ENCODE measurements at places on chromosomes 7 and 10.
A peak's percentile ranks its signal among the peaks of the same experiment; 100 is the strongest.

- no peak for DNase-seq
These were observed 12.7 kb downstream of the EEPD1 start for GRCh38 chr7:36165802-36166201.

DNA sequence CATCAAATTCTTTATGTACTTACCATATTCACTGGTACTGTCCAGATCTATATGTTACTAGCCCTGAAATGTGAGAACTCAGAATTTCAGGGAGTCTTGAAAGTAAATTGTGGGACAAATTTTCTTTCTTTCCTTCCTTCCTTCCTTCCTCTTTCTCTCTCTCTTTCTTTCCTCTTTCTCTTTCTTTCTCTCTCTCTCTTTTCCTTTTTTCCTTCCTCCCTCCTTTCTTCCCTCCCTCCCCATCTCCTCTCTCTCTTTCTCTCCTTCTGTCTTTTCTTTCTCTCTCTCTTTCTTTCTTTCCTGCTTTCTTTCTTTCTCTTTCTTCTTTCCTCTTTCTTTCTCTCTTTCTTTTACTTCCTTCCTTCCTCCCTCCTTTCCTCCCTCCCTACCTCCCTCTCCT is 257.4 kb upstream of the CSTF2T start:
- DNase-seq, result no peak

DNA sequence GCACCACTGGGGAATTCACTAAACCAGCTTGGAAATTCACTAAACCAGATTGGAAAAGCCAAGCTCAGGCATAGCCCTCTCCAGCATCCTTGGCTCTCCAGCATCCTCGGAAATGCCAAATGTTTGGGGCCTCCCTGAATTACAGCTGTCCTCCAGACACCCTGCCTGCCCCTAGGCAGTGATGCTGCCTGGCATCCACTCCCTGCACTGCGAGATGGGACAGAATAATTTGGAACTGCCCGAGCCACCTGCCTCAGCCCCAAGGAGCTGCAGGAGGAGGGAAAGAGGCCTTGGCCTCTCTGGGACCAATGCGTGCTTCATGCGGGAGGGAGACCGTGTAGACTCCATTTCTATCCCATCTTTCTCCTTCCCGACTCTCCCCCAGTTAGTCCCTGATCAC is 64.3 kb downstream of the INSIG1 start:
- DNase-seq, result no peak

DNA sequence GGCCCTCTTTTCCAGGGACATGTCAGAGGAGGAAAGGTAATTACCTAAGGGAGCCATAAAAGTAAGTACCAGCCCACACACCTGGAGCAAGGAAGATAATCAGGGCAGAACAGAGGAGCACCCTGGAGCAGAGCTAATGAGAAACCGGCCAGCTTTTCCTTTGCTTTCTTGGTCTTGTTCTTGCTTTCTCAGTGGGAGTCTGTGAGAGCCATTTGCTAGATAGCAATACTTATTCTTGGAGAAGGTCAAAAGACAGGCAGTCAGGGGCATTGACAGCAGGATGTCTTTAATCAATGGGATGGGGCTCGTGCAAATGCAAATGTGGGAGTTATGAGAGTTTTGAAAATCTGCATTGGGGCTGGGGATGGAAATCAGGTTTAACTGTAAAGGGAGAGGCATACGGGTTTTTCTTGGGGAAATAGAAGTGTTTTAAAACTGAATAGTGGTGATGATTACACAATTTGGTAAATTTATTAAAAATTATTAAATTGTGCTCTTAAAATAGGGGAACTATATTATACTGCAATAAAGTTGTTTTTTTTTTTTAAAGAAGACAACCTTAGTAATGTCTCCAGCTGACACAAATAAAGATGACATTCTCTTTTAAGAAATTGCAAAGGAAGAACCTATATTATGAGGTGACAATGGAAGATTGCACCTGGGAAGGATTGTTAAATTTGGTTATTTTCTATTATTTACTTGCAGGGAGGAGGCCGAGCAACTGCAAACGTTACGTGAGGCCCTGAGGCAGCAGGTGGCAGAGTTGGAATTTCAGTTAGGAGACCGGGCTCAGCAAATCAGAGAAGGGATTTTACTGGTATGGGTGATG is 35.6 kb upstream of the PPP1R17 start:
- DNase-seq, result no peak

DNA sequence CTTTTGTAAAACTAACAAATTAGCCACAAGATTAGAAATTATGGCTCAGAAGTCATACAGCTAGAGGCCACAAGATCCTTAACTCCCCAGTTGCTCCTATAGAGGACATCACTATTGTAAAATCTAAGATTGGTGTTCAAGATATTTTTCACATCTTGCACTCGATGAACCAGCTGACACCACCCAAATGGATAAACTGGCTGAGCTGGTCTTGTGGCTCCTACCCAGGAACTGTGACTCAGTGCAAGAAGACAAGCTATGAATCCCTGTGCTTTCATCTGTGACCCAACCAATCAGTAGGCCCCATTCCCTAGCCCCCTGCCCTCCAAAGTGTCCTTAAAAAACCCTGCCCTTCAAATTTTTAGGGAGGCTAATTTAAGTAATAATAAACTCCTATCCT is 27.9 kb upstream of the R3HCC1L start:
- no peak for DNase-seq

DNA sequence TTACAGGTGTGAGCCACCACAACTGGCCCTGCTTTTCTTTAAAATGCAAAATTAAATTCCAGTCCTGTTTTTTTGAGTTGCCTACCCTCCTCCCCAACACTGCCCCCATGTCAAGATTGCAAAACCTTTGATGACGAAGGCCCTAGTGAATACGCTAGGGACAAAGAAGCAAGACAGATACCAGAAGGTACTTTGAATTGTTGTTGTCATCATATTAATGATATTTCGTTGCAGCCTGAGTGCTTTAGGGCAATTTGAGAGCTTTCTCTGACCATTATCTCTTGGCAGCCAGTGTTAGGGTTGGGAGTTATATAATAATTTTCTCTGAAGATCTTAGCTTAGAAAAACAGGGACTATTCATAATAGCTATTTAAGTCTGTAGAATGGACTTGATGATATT is 7.1 kb downstream of the CCSER2 start:
- no peak for DNase-seq

- peak; percentile 70 for DNase-seq
These were observed 772 bp downstream of the SGMS1 start for GRCh38 chr10:50622706-50623662.

GRCh38 chr10:77006836-77007511 is 630.6 kb downstream of the KCNMA1 start:
- no peak for DNase-seq

DNA sequence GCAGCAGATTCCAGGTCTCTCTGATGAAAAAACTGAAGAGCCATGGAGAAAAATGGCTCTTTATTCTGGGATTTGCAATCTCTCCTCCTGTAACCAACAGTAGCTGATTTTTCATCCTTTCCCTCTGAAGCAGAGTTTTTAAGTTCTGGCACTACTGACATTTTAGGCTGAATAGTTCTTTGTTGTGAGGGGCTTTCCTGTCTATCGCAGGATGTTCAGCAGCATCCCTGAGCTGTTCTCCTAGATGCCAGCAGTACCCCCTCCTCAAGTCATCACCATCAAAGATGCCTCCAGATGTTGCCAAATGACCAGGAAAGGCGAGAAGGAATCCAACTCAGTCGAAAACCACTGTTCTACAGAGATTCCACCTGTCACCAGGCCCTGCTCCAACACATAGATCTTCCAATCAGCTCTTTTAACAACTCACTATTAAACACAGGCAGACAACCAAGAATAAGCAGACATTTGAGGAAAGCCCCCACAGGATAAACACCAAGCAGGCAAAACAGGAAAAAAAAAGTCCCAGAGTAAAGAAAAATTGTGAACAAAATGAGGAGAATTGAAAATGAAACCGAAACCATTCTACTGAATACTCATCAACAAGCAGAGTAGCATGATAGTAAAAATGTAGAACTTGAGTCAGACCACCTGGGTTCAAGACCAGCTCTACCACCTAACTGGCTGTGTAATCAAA is 124.8 kb downstream of the MPP7 start:
- DNase-seq, result no peak

- no peak for DNase-seq
These were observed 29.3 kb downstream of the KCNMA1 start for GRCh38 chr10:77608281-77608680.
